Dermis blood vessel endothelial cell (primary cell): ENCODE measurements at places on chromosomes 4 and X.

DNA sequence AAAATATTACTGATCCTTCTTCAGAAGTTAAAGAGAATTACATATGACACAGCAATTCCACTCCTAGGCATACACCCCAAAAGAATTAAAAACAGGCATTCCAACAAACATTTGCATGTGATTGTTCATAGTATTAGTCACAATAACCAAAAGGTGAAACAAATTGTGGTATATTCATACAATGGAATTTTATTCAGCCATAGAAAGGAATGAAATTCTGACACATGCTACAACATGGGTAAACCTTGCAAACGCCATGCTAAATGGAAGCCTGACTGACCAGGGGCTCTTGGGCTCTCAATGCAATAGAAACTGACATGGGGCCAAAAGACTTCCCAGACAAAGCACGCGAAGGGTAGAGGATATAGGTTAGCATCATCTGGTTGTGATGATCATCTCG, 62.1 kb upstream of the S100G start:
- no peak for DNase-seq

DNA sequence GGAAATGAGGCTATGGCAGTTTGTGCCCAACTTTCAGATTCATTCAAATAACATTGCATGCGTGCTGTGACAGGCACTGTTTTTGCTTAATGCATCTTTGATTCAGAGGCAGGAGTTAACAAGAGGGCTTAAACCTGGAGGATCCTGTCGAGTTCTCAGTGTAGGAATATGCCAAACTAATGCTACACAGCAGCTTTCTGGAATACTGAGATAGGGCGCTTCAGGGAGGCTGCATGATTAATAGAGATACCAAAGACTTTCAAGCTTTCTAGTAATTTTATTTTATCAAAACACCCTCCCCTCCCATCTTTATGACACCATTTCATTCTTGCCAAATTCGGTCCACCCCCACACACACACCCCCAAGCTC, 636 bp upstream of the TIMM8A start:
- DNase-seq, result no peak

- DNase-seq, result no peak
Measured at GRCh38 chr4:3396600-3396999, 45.2 kb upstream of the HGFAC start.

DNA sequence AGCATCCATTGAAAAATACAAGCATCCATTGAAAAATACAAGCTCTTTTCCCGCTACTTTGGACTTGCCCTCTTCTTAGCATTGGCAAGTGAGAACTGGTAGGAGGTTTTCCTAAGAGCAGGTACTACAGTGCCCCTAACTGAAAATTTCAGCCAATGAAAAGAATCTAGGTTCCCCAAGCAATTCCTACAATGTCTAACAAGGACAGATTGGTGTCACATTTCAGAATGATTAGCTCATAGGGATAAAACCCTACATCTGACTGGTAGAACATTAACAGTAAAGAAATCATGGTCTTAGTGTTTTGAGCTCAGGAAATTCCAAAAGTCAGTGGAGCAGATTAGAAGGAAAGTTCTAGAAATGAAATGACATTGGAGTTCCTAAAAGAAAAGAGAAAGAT, 68.6 kb upstream of the QRFPR start:
- no peak for DNase-seq

DNA sequence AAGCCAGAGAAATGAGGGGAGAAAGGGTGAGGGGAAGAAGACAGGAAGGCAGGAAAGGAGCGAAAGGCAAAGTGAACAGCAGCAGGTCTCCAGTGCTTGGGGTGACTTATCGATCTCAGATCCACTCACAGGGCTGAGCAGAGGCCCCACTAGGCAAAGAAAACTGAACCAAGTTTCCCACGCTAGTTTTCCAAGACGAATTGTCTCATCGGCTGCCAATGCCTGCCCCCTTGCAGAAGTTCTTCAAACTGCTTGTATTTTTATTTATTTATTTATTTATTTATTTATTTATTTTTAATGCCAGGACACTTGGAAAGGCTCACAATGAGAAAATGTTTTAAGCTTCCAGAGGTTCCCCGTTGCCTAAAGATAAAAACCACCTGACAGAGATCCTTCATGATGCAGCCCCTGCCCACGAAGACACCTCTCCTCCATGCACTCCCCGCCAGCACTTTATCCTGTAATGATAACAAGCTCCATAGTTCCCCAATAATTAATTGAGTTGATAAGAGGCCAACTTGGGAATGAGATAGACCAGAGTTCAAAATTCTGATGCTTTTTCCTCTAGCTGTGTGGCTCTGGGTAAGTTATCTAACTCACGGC, 43.2 kb downstream of the QDPR start:
- DNase-seq, result peak; percentile 71

DNA sequence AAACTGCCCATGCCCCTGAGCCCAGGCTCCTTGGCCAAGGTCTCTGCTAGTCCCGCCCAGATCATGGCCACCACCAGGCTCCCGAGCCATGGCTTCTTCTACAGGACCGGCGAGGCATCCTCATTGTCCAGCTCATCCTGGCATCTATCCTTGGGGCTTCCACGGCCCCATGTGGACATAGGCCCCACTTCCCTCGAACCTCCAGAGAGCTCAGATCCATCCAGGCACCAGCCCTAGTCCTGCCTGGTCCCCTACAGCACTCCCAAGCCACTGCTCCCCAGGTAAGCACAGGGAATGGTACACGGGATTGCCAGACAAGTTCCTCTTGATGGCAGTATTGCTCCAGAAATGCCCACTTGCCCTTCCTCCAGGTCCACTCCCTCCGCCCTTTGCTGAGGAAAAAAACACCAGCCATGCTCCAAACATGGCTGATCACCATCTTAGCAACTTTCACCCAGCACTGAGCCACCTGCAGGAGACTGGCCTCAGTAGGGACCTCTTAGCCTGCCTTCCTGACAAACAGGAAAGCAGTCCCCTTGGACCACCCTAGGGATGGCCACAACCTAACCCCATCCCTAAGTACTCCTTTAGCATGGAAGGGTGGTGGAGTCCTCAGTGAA, 272.1 kb upstream of the AGTR2 start:
- DNase-seq, result no peak

DNA sequence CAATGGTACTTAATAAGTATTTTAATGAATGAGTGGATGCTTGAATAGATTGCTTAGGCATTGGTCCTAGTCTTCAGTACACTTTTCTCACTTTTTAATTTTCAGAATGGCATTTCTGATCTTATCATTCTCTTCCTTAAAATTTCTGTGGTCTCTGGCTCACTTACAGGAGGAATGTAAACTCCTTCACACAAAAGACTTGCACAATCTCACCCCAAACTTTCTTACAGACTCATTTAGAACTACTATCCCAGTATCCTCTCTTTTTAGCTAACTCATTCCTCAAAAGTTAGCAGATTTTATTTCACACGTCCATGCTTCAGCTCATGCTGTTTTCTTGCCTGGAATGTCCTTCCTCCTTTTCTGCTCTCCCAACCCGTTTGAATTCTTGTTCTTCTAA, 350.1 kb downstream of the GRXCR1 start:
- DNase-seq, result no peak

DNA sequence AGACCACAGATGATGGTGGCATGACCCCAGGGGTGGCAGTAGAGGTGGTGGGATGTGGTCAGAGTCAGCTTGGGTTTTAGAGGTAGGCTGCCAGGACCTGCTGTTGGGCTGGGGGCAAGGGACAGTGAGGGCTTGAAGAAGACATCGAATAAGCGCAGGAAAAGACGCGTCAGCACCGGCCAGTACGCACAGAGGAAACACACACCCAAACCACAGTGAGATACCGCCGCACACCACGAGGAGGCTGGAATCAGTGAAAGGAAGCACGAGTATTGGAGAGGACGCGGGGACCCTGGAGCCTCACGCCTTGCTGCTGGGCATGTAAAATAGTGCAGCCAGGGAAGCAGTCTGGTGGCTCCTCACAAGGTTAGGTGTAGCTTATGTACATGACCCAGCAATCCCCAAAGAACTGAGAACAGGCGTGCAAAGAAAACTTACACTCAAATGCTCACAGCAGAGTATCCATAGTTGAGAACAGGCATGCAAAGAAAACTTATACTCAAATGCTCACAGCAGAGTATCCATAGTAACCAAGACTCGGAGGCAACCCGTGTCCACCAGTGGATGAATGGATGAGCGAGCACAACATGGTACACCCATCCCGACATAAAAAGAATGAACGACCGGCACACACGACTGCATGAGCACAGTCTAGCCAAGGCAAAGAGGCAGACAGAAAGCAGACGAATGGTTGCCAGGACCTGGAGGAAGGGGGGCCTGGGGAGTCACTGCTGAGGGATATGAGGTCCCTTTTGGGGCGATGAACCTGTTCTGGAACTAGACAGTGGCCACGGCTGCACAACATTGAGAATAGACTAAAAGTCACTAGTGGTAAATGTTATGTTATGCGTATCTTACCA, 13.3 kb downstream of the PDZD4 start:
- peak; percentile 13 for DNase-seq

DNA sequence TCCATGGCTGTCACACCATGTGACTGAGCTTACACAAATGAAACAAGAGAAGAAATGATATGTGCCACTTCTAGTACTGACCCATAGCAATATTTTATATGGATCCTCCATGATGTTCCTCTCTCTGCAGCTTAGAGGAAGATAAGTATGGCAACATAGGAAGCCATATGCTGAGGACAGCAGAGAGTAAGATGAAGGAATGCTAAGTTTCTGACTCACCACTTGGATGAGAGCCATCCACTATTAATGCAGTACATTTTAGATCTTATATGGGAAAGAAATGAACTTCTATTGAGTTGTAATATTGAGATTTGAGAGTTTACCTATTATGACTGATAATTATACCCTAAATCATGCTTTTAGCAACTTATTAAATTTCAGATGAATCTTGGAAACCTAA, 386.9 kb upstream of the MAOA start:
- no peak for DNase-seq

- DNase-seq, result peak; percentile 0
Measured at GRCh38 chrX:132716006-132716405, 227.2 kb upstream of the MBNL3 start.

DNA sequence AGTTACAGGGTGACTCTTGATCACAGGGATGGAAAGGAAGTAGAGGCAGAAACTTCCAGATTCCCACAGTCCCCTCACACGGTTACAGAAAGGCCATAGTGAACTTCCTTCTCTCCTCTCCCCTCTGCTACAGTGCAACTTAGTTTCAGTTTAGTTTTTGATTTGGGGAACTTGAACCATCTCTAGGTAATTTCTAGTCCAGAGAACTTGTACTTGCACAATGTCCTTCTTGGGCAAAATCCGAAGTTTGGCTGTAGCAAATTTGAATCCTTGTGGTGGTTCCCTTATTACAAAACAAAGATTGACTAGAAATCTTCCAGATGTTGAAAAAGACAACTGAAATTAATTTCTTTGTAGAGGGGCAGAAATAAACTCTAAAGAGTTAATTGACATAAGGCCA, 1.2 kb upstream of the BLTP1 start:
- DNase-seq, result no peak

GRCh38 chr4:57333684-57334083, 223.5 kb upstream of the IGFBP7 start:
- DNase-seq, result no peak

- DNase-seq, result peak; percentile 52
Measured at GRCh38 chrX:39855748-39856129, 242.0 kb downstream of the BCOR start.

DNA sequence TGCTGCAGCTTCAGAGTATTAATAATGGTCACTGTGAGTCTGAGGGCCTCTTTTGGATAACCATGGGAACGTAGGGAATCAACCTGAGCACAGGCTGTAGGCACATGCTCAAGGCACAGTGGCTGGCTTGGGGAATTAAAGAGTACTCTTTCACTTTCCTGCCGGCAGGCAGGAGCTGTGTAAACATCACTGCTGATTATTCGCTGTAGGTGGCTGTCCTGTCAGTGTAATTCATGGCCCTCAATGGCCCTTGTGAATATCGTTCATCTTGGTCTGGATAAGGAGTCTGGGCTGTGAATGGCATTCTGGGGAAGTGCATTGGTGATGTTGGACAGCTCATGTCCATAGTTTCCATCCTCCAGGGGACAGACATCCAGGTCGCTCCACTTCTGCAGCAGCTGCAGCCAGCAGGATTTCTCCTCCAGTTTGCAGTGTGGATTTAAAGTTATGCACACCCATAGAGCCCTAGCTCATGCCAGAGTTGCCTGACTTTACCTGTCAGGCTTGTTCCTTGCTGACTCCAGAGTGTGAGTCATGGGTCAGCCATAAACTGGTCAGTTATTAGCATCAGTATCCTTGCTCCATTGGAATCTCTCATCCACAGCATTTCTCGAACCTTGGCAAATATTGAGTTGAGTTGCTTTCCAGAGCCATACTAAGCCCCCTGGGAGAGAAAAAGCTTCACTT, 43.0 kb downstream of the C4orf33 start:
- no peak for DNase-seq

DNA sequence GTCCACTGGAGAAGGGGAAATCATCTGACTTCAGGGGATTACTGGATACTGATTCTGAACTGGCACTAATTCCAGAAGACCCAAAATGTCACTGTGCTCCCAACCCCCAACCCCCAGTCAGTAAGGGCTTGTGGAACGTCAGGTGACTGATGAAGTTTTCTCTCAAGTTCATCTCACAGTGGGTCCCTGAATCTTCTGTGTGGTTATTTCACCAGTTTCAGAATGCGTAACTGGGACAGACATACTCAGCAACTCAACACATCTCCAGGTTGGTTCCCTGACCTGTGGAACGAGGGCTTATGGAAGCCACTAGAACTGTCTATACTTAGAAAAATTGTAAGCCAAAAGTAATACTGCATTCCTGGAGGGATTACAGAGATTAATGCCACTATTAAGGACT, 45.3 kb downstream of the DDX60L start:
- DNase-seq, result no peak

DNA sequence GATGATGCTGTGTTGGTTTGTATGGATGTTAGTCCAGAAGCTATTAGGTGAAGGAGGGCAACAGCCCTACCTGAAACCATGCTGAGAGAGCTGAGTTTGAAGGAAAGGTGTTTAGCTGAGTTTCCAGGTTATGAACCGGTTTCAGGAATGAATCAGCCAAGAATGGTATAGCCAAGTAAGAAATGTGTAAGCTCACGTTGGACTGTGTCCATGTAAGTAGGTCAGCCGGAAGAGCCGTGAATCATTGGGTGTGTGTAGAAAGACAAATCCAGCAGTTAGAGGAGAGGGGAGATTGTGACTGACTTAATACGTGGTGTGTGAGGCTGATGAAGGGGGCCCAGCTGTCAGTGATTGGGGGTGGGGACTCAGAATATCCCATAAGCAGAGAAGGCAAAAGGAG, 77.2 kb upstream of the SPIN4 start:
- no peak for DNase-seq

- peak; percentile 57 for DNase-seq
Measured at GRCh38 chrX:8971116-8971515, 62.8 kb downstream of the FAM9B start.
